Thyroid gland (tissue), 4 donors: ENCODE measurements at places on chromosomes 16 and 17.

- H3K27me3 ChIP-seq: no peaks in the 10 kb centered on the region
- no peaks in the 10 kb centered on the region for H3K36me3 ChIP-seq
- H3K27ac ChIP-seq: peak overlapping the region; percentile 36
- no peak for DNase-seq
These were observed 254.5 kb upstream of the CACNG5 start for GRCh38 chr17:66580184-66580955.

DNA sequence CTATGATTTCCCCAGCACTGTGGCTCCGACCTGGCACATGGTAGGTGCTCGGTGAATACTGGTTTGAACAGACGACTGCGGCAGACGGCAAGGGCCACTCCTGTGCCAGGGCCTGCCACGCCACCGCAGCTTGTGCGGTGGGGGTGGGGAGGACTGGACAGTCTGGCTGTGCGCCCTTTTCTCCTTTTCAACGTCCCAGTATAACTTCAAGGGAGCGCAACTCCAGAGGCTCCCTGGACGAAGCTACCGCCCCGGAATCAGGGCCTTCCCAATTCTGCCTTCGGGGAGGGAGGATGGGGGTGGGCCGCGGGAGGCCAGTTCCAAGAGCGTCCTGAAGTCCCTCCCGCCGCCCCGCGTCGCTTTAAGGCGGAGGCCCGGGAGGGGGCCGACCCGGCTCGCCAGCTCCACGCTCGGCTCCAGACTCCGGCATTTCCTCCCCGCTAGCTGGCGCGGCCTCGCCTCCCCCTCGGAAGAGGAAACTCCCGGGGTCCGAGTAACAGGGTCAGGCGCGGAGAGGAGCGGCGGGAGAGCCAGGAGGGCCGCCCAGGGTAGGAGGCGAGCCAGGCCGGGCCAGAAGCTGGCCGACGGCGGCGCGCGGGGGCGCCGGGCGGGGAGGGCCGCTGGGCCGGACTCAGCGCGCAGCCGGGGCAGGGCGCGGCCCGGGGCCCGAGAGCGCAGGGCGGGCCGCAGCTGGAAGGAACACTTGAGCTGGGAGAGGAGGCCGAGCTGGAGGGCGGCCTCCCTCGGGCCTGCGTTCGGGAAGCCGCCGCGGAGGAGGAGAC is at the start of gene ITPRIPL2:
Gene ITPRIPL2 (plus strand): TSS at position 388 of the 782 bp plus-strand sequence. CDS start 498 bp downstream, outside the sequence.
- peak; percentile 78 for DNase-seq
- no peaks in the 10 kb centered on the region for H3K36me3 ChIP-seq
- H3K27ac ChIP-seq: peak within 1 kb of the TSS; percentile 81
- H3K4me3 ChIP-seq: no peak within 1 kb of the TSS
- peaks cover 56% of the 10 kb centered on the region for H3K4me1 ChIP-seq

DNA sequence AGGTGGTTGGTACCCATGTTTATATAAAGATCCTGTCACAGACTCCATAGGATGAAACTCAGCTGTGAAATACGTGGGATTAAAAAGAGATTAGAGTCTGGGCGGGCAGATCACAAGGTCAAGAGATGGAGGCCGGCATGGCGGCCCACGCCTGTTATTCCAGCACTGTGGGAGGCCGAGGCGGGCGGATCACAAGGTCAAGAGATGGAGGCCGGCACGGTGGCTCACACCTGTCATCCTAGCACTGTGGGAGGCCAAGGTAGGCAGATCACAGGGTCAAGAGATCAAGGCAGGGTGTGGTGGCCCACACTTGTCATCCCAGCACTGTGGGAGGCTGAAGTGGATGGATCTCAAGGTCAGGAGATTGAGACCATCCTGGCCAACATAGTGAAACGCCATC is 3.9 kb downstream of the ANAPC11 start:
- DNase-seq: no peak
- no peaks in the 10 kb centered on the region for H3K27me3 ChIP-seq
- no peak overlapping the region for H3K27ac ChIP-seq
- no peak overlapping the region for H3K4me3 ChIP-seq
- peaks cover 31% of the 10 kb centered on the region for H3K36me3 ChIP-seq

DNA sequence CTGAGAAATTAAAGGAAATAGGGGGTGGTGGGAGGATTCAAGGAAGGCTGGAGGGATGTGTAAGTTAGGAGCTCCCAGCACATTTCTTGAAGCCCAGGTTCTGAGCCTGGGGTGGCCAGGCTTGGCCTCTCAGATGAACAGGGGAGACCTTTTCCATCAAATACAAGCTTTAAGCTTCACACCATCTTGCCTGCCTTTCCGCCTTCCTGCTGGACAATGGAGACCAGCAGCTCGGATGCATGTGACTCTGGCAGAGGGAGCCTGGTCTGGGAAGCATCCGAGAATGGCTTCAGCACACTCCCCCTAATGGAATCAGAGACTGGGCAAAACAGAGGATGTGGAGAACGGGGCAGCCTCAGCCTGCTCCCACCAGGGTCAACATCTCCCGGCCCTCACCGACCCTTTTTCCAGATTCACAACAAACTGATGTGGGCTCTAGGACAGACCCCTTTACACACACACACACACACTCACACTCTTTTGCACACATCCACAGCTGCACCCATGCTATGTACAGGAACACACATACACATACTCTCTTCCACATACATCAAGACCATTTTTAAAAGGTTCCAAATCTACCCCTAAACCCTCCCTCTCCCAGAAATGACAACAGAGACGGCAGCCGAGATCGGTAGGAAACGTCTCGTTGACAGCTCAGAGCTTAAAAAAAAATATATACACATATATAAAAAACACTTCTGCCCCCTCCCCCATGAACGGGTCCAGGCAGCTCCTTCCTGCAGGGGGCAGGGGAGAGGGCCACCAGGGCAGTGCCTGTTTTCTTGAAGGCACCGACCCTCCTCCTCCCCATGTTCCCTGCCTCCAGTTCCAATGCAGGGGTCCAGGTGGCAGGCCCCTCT is 6.5 kb upstream of the ATXN7L3 start:
- no peak for DNase-seq
- H3K4me1 ChIP-seq: no peaks in the 10 kb centered on the region
- H3K27ac ChIP-seq: no peak overlapping the region
- H3K36me3 ChIP-seq: peaks cover 47% of the 10 kb centered on the region
- no peaks in the 10 kb centered on the region for H3K27me3 ChIP-seq

- no peak for DNase-seq
- no peak overlapping the region for H3K4me3 ChIP-seq
- peaks cover 4% of the 10 kb centered on the region for H3K4me1 ChIP-seq
These were observed 12.8 kb downstream of the FLYWCH2 start for GRCh38 chr16:2895813-2896212.

- DNase-seq: no peak
- no peaks in the 10 kb centered on the region for H3K27me3 ChIP-seq
- H3K4me3 ChIP-seq: no peak overlapping the region
- H3K4me1 ChIP-seq: no peaks in the 10 kb centered on the region
- H3K36me3 ChIP-seq: no peaks in the 10 kb centered on the region
These were observed 20.1 kb downstream of the COX11 start for GRCh38 chr17:54948380-54948779.

GRCh38 chr17:45345554-45346215 is 28.9 kb upstream of the MAP3K14 start:
- no peak for DNase-seq
- H3K4me3 ChIP-seq: no peak overlapping the region
- no peaks in the 10 kb centered on the region for H3K27me3 ChIP-seq
- H3K27ac ChIP-seq: peak overlapping the region; percentile 26
- H3K36me3 ChIP-seq: no peaks in the 10 kb centered on the region

GRCh38 chr17:63647065-63647725 is 25.0 kb downstream of the MAP3K3 start:
- no peaks in the 10 kb centered on the region for H3K36me3 ChIP-seq
- H3K27ac ChIP-seq: no peak overlapping the region
- no peaks in the 10 kb centered on the region for H3K4me1 ChIP-seq
- DNase-seq: no peak
- H3K27me3 ChIP-seq: no peaks in the 10 kb centered on the region

DNA sequence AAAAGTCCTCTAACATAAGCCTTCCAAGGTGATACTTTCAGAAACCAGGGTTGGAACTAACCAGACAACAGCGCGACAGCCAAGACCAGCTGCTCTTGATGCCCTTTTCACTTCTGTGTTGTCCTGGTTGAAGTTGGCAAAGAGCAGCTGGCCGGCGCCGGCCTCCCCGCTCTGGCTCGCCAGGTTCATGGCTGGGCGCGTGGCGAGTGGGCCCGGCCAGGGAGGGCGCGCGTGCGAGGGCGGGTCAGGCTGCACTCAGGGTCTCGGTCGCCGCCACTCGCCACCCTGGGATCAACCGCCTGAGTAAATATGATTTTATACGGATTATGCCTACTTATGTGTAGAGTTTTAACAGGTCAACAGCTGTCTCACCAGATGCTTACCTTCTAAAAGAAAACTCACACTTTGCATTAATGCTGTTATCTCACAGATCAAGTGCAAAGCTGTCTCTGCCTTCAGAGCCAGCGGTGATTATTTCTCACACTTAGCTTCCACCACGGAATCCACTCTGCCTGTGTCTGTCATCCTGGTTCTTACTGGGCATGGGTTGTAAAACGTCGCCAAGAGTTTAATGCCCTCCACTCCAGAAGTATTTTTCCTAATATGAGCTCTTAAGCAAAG is 13.5 kb downstream of the KCTD2 start:
- H3K27ac ChIP-seq: peak overlapping the region; percentile 59
- H3K27me3 ChIP-seq: no peaks in the 10 kb centered on the region
- peaks cover 37% of the 10 kb centered on the region for H3K4me1 ChIP-seq

DNA sequence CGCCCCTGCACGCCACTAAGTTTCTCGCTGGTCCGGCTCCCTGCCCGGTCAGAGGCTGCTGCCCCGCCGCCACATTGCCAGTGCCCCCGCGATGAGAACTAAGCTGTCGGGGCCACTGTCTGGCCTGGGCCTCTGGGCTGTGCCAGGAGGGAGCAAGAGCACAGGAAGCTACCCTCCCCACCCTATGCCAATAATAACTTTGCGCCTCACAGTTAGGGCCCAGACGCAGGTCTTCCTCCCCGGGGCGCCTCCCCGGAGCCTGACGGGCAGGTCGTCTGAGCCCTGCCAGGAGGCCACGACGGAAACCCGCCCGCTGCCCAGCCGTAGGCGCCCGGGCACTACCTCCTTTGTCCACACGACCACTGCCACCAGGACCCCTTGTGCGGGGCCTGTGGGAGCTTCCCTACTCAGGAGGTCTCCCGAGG is 1.5 kb downstream of the ZFPM1 start:
- H3K4me1 ChIP-seq: peaks cover 27% of the 10 kb centered on the region
- H3K36me3 ChIP-seq: no peaks in the 10 kb centered on the region
- H3K4me3 ChIP-seq: no peak overlapping the region
- H3K27ac ChIP-seq: no peak overlapping the region

DNA sequence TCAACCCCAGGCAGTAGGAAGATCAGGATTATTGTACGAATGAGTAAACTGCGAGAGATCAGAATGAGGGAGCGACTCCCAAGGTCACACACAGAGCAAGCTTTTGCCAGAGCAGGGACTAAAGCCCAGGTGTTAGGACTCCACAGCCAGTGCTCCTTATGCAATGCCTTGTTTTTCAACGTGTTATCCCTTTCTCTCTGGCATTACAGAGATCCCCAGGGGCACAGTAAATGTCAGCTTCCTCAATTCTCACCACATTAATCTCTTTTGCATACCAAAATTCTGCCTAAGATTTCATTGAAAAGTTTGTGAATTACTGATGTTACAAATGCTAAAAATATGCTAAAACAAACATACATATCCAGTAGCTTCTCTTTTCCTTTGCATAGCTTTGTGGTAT is 68.1 kb upstream of the CES5A start:
- no peaks in the 10 kb centered on the region for H3K27me3 ChIP-seq
- H3K4me1 ChIP-seq: no peaks in the 10 kb centered on the region
- no peak for DNase-seq
- no peak overlapping the region for H3K4me3 ChIP-seq
- H3K27ac ChIP-seq: no peak overlapping the region
- no peaks in the 10 kb centered on the region for H3K36me3 ChIP-seq

DNA sequence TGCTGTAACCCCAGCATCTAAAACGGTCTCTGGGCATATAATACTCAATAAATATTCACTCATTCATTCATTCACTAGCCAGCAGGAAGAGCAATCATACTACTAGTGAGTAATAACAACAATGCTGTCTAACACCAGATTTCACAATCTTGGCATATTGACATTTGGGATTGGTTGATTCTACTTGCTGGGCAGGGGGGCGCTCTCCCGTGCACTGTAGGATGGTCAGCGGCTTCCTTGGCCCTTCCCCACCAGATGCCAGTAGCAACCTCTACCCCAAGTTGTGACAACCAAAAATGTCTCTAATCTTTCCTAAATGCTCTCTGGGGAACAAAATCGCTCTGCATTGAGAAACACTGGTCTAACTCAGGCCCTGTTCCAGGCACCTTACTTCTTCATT is 20.7 kb downstream of the WFDC1 start:
- no peak overlapping the region for H3K27ac ChIP-seq
- H3K27me3 ChIP-seq: no peaks in the 10 kb centered on the region
- H3K4me3 ChIP-seq: no peak overlapping the region
- H3K36me3 ChIP-seq: no peaks in the 10 kb centered on the region
- H3K4me1 ChIP-seq: no peaks in the 10 kb centered on the region
- DNase-seq: no peak

GRCh38 chr16:6708576-6709215 is 623.9 kb upstream of the RBFOX1 start:
- no peak overlapping the region for H3K27ac ChIP-seq
- no peaks in the 10 kb centered on the region for H3K36me3 ChIP-seq
- H3K4me1 ChIP-seq: no peaks in the 10 kb centered on the region
- H3K4me3 ChIP-seq: no peak overlapping the region
- no peak for DNase-seq
- no peaks in the 10 kb centered on the region for H3K27me3 ChIP-seq

- no peak overlapping the region for H3K4me3 ChIP-seq
- H3K27me3 ChIP-seq: no peaks in the 10 kb centered on the region
- peaks cover 63% of the 10 kb centered on the region for H3K4me1 ChIP-seq
- no peak overlapping the region for H3K27ac ChIP-seq
These were observed 4.4 kb downstream of the CBX4 start for GRCh38 chr17:79834565-79835469.

GRCh38 chr17:29848737-29849136 is 81.3 kb downstream of the SSH2 start:
- no peak overlapping the region for H3K27ac ChIP-seq
- H3K27me3 ChIP-seq: no peaks in the 10 kb centered on the region
- no peak overlapping the region for H3K4me3 ChIP-seq
- H3K4me1 ChIP-seq: peaks cover 14% of the 10 kb centered on the region

- H3K27ac ChIP-seq: no peak overlapping the region
- no peaks in the 10 kb centered on the region for H3K4me1 ChIP-seq
- H3K27me3 ChIP-seq: no peaks in the 10 kb centered on the region
- no peaks in the 10 kb centered on the region for H3K36me3 ChIP-seq
- H3K4me3 ChIP-seq: no peak overlapping the region
- no peak for DNase-seq
These were observed 231.1 kb downstream of the COPRS start for GRCh38 chr17:31627960-31628359.
